ENCODE measurements at places on chromosomes 5 and 9.

DNA sequence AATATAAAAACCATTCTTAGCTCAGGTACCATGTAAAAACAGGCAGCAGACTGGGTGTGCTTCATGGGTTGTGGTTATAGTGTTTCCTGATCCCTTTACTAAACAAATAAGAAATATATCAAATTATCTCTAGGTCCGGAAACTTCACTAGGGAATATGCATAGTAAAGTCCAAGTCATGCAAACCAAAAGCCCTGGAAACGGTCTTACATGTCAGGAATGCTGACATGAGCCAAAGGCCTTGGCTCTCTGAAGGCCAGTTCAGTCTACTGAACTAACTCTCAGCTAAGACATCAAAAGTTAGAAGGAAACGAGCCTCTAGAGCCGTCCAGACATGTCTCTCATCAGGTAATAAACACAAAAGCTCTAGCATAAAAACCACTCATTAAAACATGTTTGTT lies 778.9 kb upstream of the ZNF608 start:
- DNase-seq: no peak

GRCh38 chr5:168851902-168852321 lies 272.7 kb upstream of the PANK3 start:
- DNase-seq: no peak

DNA sequence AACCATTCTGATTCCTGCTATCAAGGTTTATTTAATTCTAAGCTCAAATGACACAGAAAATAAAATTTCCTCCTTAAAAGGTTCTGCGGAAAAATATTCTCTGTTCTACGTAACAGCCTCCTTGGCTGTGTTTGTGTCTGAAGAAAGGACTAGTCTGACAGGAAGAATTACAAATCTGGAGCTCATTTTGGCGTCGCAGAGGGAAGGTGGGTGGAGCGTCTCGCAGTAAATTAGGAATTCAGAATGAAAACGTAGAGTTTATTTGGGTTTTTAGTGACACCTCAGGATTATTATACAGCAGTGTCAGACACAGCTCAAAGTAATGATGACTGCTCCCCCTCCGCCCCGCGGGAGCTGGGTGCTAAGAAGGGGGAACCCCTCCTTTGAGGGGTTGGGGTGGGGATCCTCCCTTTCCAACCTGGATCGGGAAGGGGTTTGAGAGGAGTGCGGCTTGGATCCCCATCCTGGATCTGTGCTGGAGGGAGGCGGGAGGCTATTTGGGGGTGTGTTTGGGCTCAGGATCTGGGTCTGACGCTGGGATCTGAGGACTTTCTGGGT lies 933 bp upstream of the TGFBR1 start:
- DNase-seq: no peak

GRCh38 chr5:177389241-177390169 lies 5.3 kb downstream of the SLC34A1 start:
- no peak for DNase-seq

- DNase-seq: no peak
These were observed 10.0 kb downstream of the NR3C1 start for GRCh38 chr5:143393524-143393923.

DNA sequence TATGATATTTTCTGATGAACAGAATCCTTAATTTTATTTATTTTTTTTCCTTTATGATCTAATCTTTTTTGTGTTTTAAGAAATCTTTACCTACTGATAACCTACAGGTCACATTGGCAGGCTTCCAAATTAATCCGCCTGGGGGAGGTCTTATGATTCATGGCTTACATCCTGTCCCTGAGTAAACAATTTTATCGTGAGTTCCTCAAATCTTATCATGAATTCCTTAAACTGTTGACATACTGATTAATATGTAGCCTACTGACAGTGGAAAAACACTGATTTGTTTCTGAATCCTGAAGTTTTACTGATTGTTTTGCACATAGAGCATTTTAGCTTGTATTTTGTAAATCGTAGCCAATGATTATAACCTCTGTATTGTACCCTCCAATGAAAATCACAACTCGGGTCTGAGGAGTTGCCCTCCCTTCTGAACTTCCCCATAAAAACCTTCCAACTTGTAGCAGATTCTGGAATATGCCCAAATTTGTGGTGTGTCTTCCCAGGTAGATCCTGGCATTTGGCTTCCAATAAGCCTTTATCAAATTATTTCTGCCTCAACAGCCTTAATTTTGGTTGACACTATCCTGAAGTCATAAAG lies 105.6 kb downstream of the VCAN start:
- no peak for DNase-seq

Measured in posterior cingulate gyrus (tissue), 11 donors.